CD4-positive, alpha-beta T cell treated with Interleukin-6 at 100 ng/mL for 8 hours (primary cell): ENCODE measurements at places on chromosomes 6 and 20.

DNA sequence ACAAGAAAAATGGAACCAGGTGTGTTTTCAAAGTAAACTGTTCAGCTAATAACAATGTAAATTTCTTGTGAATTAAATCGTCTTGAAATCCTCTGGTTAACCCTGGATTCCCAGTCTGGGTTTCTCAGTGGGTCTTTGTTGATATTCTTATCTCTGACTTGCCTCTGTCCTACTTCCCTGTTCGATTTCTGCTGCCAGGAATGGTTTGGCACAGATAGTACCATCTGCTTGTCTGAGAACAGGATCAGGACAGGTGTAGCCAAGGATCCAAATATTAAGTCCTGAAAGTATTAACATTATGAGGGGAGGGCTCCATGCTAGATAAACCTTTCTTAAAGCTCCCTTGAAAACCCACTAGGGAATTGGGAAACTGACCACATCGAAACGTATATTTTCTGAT is 30.1 kb downstream of the ARFGEF2 start:
- DNase-seq: no peak

- DNase-seq: no peak
These were observed 121.1 kb downstream of the FOXA2 start for GRCh38 chr20:22462975-22463914.

DNA sequence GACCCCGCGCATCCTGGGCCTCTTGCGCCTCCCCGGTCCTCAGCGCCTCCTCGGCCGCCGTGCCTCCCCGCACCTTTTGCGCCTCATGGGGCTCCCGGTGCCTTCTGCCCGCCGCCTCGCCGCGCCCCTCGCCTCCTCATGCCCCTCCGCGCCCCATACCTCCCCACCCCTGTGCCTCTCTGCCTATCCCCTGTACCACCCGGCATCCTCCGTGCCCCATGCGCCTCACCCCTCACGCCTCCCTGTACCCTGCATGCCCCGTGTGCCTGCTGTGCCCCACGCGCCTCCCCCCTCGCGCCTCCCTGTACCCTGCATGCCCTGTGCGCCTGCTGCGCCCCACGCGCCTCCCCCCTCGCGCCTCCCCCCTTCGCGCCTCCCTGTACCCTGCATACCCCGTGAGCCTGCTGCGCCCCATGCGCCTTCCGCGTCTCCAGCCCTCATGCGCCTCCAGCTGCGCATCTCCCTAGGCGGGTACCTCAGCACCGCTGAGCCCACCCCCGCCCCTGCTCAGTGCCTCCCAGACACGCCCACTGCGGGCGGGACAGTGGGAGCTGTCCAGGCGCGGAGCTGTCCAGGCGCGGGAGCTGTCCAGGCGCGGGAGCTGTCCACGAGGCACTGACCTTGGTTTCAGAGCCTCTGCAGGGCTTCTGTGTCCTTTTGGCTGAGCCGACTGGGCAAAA is 37.1 kb downstream of the IGF2R start:
- no peak for DNase-seq

DNA sequence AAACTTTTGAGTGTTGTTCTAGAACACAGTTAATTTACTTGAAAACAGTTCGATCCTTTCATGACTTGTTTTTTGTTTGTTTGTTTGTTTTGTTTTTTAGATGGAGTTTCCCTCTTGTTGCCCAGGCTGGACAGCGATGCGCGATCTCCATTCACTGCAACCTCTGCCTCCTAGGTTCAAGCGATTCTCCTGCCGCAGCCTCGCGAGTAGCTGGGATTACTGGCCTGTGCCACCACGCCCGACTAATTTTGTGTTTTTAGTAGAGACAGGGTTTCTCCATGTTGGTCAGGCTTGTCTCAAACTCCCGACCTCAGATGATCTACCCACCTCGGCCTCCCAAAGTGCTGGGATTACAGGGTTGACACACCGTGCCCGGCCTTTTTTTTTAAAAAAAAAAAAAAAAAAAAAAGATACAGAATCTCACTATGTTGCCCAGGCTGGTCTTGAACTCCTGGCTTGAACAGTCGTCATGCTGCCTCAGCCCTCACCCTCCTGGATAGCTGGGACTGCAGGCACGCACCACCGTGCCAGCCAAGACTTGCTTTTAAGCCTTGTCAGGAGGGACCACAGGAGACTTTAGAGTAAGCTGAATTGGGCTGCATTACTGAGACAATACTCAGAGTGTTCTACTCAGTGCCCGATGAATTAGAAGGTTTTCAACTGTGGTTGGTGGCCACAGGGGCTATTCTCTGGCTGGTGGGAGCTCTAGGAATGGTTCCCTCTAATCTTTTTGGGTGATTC is 76.7 kb upstream of the SLC22A16 start:
- no peak for DNase-seq

DNA sequence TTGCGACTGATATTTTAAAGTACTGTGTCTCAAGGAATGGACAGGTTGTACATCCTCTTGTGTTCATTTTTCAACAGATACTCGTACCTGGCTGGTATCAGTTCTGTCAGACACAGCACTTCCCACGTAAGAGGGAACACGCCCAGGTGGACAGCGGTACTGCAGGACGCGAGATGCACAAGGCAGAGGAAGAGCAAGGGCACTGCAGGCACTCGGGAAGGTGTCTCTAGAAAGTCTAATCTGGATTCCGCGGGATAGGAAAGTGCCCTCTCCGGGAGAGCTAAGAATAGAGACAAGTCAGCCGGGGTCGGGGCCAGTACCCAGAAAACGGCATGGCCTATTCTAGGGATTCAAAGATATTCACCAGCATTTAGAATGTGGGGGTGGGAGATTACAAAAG is 94.2 kb upstream of the MBOAT1 start:
- no peak for DNase-seq

GRCh38 chr6:144321839-144322591 is 36.9 kb downstream of the UTRN start:
- no peak for DNase-seq
